Cardiac muscle cell (in vitro differentiated cells and primary cell): ENCODE measurements at places on chromosomes 7 and 10. TPM values are rescaled to one million over a fixed set of nuclear protein-coding genes. Genes with fewer than 3 reads are reported as not detected.
A peak's percentile ranks its signal among the peaks of the same experiment; 100 is the strongest.

The EIF5AL1 gene
- 0.27 and 0.46 TPM in 2 replicates for total RNA-seq

The KIAA1549 gene
- total RNA-seq, result 8.8 and 13.6 TPM in 2 replicates

The SPDYE2 gene
- not detected in 2 replicates for total RNA-seq

The PRKG1 gene
- 4.5 and 13.3 TPM in 2 replicates for total RNA-seq

The ADAM22 gene
- total RNA-seq, result 4.1 and 5.8 TPM in 2 replicates

The ITPRID1 gene
- total RNA-seq, result not detected in 2 replicates

The AKR1C4 gene
- total RNA-seq, result not detected in 2 replicates

The C7orf33 gene
- not detected in 2 replicates for total RNA-seq

The HHEX gene
- total RNA-seq, result 0.32 and 0.89 TPM in 2 replicates

The CPN1 gene
- total RNA-seq, result not detected in 2 replicates

The KIF5B gene
- total RNA-seq, result 61.0 and 90.3 TPM in 2 replicates

The FAM25A gene
- total RNA-seq, result not detected in 2 replicates

- peaks cover 3% of the 10 kb centered on the region for H3K4me1 ChIP-seq
- H3K27me3 ChIP-seq, result no peaks in the 10 kb centered on the region
- no peaks in the 10 kb centered on the region for H3K36me3 ChIP-seq
Observed at GRCh38 chr7:42055171-42055570, 181.8 kb downstream of the GLI3 start.

- H3K27ac ChIP-seq, result peak overlapping the region; percentile 54
- H3K4me1 ChIP-seq, result peaks cover 23% of the 10 kb centered on the region
- H3K4me3 ChIP-seq, result no peak overlapping the region
- no peaks in the 10 kb centered on the region for H3K36me3 ChIP-seq
- DNase-seq, result peak; percentile 68
Observed at GRCh38 chr10:110059925-110060324, 52.1 kb downstream of the ADD3 start.

DNA sequence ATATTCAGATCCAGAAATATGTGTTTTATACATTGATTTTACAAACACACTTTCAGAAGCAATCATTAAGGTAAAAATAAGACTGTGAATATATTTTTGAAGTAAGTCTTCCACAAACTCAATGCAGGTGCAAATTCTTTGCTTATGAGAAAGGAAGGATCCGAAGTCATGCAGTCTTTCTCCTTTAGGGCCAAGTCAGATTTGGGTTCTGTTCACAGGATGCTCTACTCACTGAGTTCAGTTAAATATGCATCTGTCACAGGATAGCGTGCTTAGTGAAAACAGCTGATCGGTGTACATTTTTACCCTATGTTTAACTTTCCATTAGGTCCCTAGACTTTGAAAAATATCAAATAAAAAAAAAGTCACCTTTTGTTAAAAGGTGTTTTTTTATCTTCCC is 608.5 kb downstream of the PHTF2 start:
- H3K4me1 ChIP-seq, result no peaks in the 10 kb centered on the region
- no peak overlapping the region for H3K27ac ChIP-seq
- no peak for DNase-seq
- no peaks in the 10 kb centered on the region for H3K27me3 ChIP-seq
- no peak overlapping the region for H3K4me3 ChIP-seq

GRCh38 chr10:28993056-28993455 is 295.8 kb upstream of the LYZL1 start:
- H3K4me3 ChIP-seq, result no peak overlapping the region
- H3K27me3 ChIP-seq, result no peaks in the 10 kb centered on the region
- peaks cover 15% of the 10 kb centered on the region for H3K4me1 ChIP-seq
- no peak for DNase-seq

GRCh38 chr10:133401500-133401899 is 7.5 kb downstream of the MTG1 start:
- no peaks in the 10 kb centered on the region for H3K27me3 ChIP-seq
- no peak for DNase-seq
- H3K27ac ChIP-seq, result no peak overlapping the region
- peaks cover 39% of the 10 kb centered on the region for H3K36me3 ChIP-seq
- H3K4me3 ChIP-seq, result no peak overlapping the region
- H3K4me1 ChIP-seq, result no peaks in the 10 kb centered on the region

DNA sequence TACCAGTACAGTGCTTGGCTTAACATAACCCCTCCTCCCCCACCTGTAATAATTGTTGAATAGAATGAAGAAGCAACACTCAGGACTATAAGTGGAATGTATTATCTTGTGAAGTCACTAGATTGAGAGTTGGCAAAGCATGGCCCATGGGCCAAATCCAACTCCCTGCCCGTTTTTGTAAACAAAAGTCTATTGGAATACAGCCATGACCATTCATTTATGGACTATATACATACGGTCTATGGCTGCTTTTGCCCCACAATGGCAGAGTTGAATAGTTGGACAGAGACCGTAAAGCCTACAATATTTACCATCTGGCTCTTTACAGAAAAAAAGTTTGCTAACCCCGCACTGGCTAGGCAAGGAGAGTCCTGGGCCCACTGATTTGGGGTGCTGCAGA is 48.1 kb upstream of the CYCS start:
- peaks cover 7% of the 10 kb centered on the region for H3K4me1 ChIP-seq
- H3K27me3 ChIP-seq, result no peaks in the 10 kb centered on the region
- no peak overlapping the region for H3K27ac ChIP-seq
- H3K4me3 ChIP-seq, result no peak overlapping the region

- H3K27ac ChIP-seq, result no peak overlapping the region
- no peaks in the 10 kb centered on the region for H3K4me1 ChIP-seq
- no peak for DNase-seq
Observed at GRCh38 chr10:26357203-26357602, 80.9 kb upstream of the APBB1IP start.

- no peaks in the 10 kb centered on the region for H3K4me1 ChIP-seq
- no peak overlapping the region for H3K4me3 ChIP-seq
- H3K27me3 ChIP-seq, result no peaks in the 10 kb centered on the region
- H3K27ac ChIP-seq, result no peak overlapping the region
- no peak for DNase-seq
Observed at GRCh38 chr7:1106063-1106792, 18.3 kb downstream of the GPER1 start.

GRCh38 chr10:111996103-111996502 is 187.5 kb downstream of the GPAM start:
- no peak overlapping the region for H3K4me3 ChIP-seq
- H3K27ac ChIP-seq, result no peak overlapping the region
- no peak for DNase-seq
- no peaks in the 10 kb centered on the region for H3K36me3 ChIP-seq

GRCh38 chr10:49616421-49617101 is 2.7 kb downstream of the CHAT start:
- H3K36me3 ChIP-seq, result no peaks in the 10 kb centered on the region
- H3K27me3 ChIP-seq, result peaks cover 85% of the 10 kb centered on the region
- H3K4me3 ChIP-seq, result no peak overlapping the region

DNA sequence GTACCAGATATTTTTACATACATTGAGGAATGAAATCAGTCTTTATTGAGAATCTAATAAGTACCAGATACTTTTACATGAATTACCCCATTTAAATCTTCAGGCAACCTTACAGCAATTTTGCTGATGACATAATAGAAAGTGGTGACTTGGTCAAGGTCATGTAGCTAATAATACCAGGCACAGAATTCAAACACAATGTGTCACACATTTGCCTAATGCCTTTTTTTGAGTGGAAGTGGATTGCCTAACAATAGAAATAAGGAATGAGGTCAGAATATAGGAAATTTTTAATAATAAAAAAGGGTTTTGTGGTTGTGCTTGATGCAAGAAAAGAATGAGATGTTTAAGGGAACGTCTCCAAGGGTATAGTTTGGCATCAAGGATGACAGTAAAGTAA is 466.6 kb upstream of the IGFBP3 start:
- H3K4me1 ChIP-seq, result peaks cover 24% of the 10 kb centered on the region
- H3K4me3 ChIP-seq, result no peak overlapping the region
- peak; percentile 55 for DNase-seq
- H3K27me3 ChIP-seq, result no peaks in the 10 kb centered on the region

DNA sequence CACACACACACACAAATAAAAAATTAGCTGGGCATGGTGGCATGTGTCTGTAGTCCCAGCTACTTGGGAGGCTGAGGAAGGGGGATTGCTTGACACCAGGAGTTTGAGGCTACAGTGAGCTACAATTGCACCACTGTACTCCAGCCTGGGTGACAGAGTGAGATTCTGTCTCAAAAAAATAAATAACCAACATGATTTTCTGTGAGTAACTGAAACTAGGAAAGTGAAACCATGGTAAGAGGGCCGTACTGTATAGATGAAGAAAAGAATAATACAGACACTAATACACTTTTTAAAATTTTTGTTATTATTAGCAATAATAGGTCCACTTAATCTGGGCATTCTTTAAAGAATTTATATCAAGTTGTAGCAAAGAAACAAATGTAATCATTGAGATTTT is 170.9 kb downstream of the HGF start:
- H3K27ac ChIP-seq, result no peak overlapping the region
- no peaks in the 10 kb centered on the region for H3K36me3 ChIP-seq
- no peak overlapping the region for H3K4me3 ChIP-seq
- no peaks in the 10 kb centered on the region for H3K27me3 ChIP-seq

- no peaks in the 10 kb centered on the region for H3K27me3 ChIP-seq
- H3K36me3 ChIP-seq, result no peaks in the 10 kb centered on the region
- H3K4me1 ChIP-seq, result peaks cover 3% of the 10 kb centered on the region
- no peak overlapping the region for H3K27ac ChIP-seq
- no peak for DNase-seq
Observed at GRCh38 chr10:132252412-132252811, 55.3 kb downstream of the STK32C start.

GRCh38 chr7:100968650-100969049 is 715 bp upstream of the MUC12 start:
- DNase-seq, result no peak
- no peaks in the 10 kb centered on the region for H3K36me3 ChIP-seq
- no peaks in the 10 kb centered on the region for H3K4me1 ChIP-seq
- H3K27ac ChIP-seq, result no peak overlapping the region
- H3K27me3 ChIP-seq, result peaks cover 83% of the 10 kb centered on the region

GRCh38 chr10:127937069-127937468 is 30.2 kb downstream of the PTPRE start:
- no peaks in the 10 kb centered on the region for H3K27me3 ChIP-seq
- H3K27ac ChIP-seq, result no peak overlapping the region
- H3K4me3 ChIP-seq, result no peak overlapping the region
- no peaks in the 10 kb centered on the region for H3K4me1 ChIP-seq
- no peaks in the 10 kb centered on the region for H3K36me3 ChIP-seq

DNA sequence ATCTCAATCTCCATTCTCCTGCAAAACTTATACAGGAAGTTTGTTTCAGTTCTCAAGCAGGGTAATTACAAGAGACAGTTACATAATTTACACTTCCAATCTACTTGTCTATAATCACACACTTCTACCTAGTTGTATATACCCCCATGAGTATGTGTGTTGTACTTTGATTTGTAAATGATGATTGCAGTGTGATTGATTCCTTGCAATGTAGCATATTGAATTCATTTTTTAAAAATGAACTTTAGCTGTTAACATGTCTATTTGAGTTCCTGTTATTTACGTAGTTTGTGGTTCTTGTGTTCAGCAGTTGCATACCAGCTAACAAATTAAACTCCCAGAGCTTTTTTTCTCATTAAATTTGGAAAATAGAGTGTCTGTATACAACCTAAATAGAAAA is 102.5 kb upstream of the SAMD8 start:
- H3K4me1 ChIP-seq, result no peaks in the 10 kb centered on the region
- H3K27ac ChIP-seq, result no peak overlapping the region
- H3K4me3 ChIP-seq, result no peak overlapping the region
- no peaks in the 10 kb centered on the region for H3K27me3 ChIP-seq

- H3K4me1 ChIP-seq, result no peaks in the 10 kb centered on the region
- no peak for DNase-seq
- H3K36me3 ChIP-seq, result no peaks in the 10 kb centered on the region
- no peak overlapping the region for H3K27ac ChIP-seq
- H3K27me3 ChIP-seq, result no peaks in the 10 kb centered on the region
Observed at GRCh38 chr7:146894927-146895326, 778.3 kb downstream of the CNTNAP2 start.

- no peaks in the 10 kb centered on the region for H3K36me3 ChIP-seq
- H3K27ac ChIP-seq, result no peak overlapping the region
- no peak overlapping the region for H3K4me3 ChIP-seq
- DNase-seq, result no peak
Observed at GRCh38 chr10:80805343-80806020, 267.8 kb downstream of the SH2D4B start.

GRCh38 chr10:132566892-132567291 is 29.3 kb downstream of the INPP5A start:
- H3K27me3 ChIP-seq, result no peaks in the 10 kb centered on the region
- no peak overlapping the region for H3K27ac ChIP-seq
- H3K36me3 ChIP-seq, result no peaks in the 10 kb centered on the region

DNA sequence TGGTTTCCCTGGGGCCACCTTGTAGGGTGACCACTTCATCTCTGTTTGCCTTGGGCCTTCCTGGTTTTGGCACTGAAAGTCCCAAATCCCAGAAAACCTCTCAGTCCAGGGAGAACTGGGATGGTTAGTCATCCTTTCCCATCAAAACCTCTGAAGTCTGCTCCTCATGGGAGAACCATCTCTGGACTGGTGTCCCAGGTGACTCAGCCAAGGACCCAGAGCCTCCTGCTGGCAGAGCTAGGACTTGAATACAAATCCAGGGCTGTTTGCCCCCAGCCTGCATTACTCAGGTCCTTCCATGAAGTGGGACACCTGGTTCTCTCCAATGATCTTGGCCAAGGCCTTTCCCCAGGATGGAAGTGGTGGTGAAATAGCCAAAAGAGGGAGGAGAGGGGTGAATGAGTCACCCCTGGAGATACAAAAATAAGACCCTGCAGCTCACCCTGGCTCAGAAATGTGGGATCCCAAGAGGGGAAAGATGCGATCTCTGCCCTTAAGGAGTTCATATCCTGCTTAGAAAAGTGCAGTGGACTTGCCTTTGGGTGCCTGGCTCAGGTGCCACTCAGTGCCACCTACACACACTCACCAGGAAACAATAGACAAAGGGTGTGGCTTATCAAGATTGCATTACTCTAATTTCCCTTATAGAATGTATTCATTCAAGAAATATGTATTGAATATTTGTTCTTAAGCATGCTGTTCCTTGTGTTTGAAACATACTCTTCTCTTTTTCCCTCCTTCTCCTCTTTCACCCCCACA is 22.0 kb downstream of the ADRA2A start:
- no peaks in the 10 kb centered on the region for H3K27me3 ChIP-seq
- H3K36me3 ChIP-seq, result no peaks in the 10 kb centered on the region
- H3K4me1 ChIP-seq, result no peaks in the 10 kb centered on the region
- DNase-seq, result no peak
- H3K4me3 ChIP-seq, result no peak overlapping the region

DNA sequence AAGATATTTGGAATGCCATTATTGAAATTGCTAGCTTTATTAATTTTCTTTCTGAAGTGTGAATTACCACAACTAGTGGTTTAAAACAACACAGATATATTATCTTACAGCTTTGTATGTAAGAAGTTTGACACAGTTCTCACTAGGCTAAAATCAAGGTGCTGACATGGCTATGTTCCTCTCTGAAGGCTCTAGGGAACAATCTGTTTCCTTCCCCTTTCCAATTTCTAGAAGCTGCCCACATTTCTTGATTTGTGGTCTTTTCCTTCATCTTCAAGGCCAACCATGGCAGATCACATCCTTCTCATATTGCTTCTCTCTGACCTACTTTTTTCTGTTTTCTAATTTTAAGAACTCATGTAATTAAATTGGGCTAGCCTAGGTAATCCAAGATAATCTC is 43.3 kb upstream of the SLC26A3 start:
- peaks cover 2% of the 10 kb centered on the region for H3K4me1 ChIP-seq
- DNase-seq, result no peak
- no peak overlapping the region for H3K27ac ChIP-seq
- H3K36me3 ChIP-seq, result no peaks in the 10 kb centered on the region

GRCh38 chr10:76973091-76974016 is 664.3 kb downstream of the KCNMA1 start:
- no peaks in the 10 kb centered on the region for H3K4me1 ChIP-seq
- no peak for DNase-seq
- H3K36me3 ChIP-seq, result no peaks in the 10 kb centered on the region
